ENCODE measurements at places on chromosomes 7 and 10. TPM values are rescaled to one million over a fixed set of nuclear protein-coding genes. Genes with fewer than 3 reads are reported as not detected.

DNA sequence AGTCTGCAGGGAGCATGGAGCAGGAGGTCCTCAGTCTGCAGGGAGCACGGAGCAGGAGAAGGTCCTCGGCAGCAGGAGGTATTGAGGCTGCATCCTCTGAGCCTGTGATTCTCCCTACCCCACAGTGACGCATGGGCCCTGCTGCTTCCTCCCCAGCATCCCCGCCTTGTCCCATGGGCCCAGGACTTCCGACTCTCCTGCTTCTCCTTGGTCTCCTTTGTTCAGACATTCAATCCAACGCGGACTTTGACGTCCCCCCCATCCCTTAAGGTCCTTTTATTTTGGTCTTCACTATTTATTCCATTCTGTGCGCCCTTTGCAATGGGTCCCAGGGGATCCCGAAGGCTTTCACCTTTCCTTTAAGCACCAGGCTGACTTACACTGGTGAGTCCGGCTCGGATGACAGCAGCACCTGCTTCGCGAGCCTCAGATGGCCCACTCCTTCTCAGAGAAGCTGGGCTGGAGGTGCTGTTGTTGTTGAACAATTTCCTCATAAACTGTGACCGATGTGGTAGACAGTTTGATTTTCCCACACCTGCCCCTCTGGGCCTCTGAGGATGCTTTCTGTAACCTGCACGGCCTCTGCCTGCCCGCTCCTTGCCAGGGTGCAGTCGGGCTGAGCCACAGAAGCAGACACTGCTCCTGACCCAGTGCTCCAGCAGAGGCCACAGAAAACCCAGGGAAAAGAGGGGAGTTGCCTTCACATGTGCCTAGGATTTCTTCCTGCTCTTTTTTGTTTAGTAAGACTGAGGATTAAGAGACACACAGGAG is 407.2 kb upstream of the SHH start:
- DNase-seq: no peak

- DNase-seq: no peak
Measured at GRCh38 chr7:100099452-100099851, 1.7 kb downstream of the MCM7 start.

DNA sequence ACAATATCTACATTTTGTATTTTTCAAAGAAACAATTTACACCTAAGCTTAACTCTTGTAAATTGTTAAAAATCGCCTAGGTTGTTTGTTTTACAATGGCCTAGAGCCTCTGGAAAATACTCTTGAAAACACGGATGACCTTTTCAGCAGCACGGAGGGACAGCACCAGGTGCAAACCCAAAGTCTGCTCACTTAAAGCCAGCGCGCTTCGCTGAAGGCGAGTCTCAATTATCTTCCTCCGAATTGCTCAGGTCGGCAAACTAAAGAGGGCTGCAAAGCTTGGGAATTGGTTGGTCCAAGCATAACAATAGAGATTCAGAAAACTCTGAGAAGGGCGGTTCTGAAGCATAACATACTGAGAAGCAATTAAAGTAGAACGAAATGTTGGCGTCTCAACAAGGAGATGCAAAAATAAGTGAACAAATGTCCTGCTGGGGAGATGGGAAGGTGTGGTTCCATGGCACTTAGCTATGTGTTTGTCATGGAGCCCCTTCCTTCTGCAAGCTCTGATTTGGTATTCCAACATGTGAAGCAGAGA is 139.9 kb upstream of the PITRM1 start:
- DNase-seq: no peak

GRCh38 chr7:123901101-123901500 is 23.9 kb upstream of the SPAM1 start:
- no peak for DNase-seq

DNA sequence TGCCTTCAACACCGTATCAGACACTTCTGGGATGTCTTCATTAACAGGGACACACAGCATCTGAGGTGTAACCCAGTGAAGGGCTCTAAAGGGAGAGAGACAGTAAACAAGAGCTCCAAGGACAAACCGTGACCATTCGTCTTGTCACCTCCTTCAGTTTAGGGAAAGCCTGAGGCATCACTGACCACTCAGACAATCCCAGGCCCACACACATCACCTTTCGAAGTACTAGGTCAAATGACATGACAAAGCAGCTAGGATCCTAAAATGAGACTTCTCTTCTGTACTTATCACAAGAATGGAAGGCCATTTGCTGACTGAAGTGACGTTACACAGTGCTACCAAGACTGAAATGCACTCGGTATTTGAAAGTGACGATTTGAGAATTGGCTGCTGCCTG is 200.7 kb upstream of the KCTD7 start:
- DNase-seq: no peak

DNA sequence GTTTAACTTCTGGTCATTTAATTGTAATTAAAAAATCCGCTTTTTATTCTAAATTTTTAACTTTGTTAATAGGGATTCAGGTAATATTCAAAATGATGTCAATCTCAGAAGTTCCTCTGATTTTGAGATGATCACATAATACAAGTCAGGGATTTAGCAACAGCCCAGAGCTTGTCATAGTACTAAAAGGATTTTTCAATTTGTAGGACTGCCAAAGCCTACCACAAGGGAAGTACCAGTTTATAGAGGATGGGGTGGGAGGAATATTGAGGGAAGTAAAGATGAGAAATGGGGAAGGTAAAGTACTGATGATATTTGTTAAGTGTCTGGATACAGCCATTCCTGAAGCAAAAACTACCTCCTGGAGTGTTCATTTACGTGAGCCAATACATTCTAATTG is 278.2 kb upstream of the TEX47 start:
- DNase-seq: no peak

- DNase-seq: no peak
Measured at GRCh38 chr7:47227762-47228177, 354.1 kb downstream of the TNS3 start.

DNA sequence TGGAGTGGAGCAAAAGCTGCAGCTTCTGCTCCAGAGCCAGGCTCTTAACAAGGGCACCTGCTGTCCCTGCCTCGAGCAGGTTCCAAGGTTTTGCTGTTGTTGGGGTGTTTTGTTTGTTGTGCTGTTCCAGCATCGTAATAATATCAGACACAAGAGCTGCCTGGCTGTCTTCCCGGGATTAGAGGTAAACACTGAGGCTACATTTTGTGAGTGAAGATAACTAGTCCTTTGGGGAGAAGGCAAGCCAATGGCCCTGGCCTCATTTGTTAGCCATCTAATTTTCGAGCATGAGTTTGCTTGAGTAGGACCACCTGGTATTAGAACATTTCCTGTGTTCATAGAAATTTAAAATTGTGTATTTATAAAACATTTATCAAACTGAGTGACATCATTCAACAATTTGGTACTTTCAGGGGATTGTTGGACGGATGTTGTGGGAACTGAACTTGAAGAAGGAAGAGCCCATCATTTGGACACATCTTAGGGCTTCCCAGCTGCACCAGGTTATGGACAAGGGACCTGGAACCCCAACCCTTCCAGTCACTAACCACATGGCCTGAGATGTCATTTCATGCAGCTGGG is 555.0 kb downstream of the TNS3 start:
- DNase-seq: no peak

PHYHIPL gene
- total RNA-seq: not detected

GRCh38 chr10:130421909-130422308 is 285.7 kb downstream of the GLRX3 start:
- no peak for DNase-seq

DNA sequence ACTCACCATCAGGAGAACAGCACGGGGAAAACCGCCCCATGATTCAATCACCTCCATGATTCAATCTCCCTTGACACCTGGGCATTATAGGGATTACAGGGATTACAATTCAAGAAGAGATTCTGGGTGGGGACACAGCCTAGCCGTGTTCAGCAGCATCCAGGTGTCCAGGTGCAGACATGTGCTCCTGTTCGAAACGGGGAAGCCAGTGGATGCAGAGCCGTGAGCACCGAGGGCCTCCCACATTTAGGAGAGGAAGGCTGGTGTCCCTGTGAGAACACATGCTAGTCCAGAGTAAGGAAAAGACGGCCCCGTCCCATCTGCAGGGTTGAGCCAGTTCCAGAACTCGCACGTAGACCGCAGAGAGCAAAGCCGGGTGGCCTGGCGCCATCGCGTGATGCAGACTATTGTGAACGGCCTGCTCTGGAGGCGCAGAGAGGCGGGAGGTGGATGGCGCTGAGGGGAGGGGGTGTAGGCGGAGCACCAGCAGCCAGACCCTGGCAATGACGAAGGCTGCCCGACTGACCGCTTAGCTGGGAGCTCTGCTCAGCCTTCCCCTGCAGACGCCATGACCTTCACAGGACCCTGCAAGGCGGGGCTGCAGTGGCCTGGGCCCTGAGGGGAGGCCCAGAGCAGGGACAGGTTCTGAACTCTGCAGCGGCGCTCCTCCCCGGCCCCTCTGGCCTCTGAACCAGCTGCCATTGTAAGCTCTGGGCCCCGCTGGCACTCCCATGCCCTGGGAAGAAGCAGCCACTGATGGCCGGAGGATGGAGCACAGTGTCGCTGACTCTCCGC is 141.6 kb upstream of the TCERG1L start:
- DNase-seq: no peak

DNA sequence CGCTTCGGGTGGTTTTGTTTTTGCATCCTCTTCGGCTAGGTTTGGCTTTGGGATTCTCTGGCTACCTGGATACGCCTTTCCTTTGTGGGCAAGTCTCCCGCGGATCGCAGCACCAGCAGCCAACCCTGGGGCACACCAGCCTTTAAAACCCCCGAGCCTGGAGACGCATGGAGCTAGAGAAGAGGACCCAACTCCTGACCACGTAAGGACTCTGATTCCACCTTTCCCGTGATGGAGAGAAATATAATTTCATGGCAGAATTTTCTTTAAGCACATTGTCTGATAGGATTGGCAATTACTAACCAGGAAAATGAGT is 535.4 kb upstream of the GALNT17 start:
- DNase-seq: no peak

GRCh38 chr10:34555653-34556052 is 259.4 kb downstream of the PARD3 start:
- DNase-seq: no peak

DNA sequence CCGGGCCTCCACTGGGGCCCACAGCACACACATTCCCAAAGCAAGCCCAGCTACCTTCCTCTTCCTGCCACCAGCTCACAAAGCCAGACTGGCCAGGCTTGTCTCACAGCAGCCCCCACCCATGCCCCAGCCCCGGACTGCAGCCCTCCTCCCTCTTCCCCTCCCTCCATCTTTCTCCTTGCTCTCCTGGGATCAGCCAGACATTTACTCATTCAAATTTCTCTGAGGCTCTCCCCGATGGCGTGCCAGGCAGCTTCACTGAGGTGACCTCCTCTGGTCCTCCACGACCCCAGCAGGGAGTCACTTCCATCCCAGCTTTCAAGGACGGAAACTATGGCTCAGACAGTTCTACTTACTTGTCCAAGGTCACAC is 187.5 kb downstream of the GRID1 start:
- DNase-seq: no peak

MBL2 gene
- not detected for total RNA-seq

- peak; percentile 86 for DNase-seq
Measured at GRCh38 chr7:27346531-27347275, 104.1 kb downstream of the EVX1 start.

DNA sequence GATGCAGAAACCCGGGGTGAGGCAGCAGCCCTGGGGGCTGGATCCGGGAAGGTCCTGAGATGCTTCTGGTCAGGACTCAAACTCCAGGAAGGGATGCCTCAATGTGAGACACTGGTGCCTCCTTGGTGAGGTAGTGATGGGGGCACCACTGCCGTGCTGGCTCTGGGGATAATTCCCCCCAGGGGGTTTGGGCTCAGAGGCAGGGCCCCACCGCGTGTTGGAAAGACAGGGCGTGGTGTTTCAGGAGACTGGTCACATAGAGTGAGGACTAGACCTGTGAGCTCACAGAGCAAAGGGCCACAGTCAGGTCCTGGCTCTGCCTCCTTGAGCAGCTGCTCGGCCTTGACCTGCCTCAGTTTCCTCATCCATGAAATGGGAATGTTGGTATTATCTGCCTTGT is 361.9 kb downstream of the GLRX3 start:
- no peak for DNase-seq

DNA sequence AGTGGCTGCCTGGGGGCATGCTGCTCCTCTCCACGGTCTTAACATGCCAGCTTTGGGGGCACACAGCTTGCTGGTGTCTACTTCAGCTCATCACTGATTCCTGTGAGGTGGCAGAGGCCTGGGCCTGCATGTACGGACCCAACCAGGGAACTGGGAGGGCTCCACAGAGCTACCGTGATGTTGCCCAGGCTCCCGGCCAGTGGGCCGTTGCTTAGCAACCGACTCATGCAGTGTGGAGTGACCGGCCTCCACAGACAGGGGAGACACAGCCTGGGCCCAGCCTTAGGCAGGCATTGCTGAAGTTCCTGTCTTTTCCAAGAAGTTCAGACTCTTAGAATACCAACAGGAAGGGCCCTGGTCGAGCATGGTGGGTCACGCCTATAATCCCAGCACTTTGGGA is 25.8 kb upstream of the SH2B2 start:
- DNase-seq: no peak

- no peak for DNase-seq
Measured at GRCh38 chr7:46844486-46844885, 737.4 kb downstream of the TNS3 start.

DNA sequence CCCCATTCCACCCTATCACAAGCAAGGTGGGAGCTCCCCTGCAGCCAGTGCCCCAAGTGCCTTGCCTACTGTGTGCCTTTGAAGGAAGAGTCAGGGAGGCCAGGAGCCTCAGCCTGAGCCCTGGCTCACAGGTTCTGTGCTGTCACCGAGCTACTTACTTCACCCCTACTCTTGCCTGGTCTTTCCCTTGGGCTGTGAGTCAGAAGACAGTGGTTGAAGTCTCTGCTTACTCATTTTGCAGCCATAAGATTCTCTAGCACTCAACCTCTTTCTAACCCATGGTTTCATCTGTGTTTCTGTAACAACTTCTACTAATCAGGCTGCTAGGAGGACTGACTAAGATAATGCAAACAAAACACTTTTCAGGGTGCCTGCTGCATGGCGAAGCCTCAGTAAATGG is 114.5 kb downstream of the PLCE1 start:
- no peak for DNase-seq

DNA sequence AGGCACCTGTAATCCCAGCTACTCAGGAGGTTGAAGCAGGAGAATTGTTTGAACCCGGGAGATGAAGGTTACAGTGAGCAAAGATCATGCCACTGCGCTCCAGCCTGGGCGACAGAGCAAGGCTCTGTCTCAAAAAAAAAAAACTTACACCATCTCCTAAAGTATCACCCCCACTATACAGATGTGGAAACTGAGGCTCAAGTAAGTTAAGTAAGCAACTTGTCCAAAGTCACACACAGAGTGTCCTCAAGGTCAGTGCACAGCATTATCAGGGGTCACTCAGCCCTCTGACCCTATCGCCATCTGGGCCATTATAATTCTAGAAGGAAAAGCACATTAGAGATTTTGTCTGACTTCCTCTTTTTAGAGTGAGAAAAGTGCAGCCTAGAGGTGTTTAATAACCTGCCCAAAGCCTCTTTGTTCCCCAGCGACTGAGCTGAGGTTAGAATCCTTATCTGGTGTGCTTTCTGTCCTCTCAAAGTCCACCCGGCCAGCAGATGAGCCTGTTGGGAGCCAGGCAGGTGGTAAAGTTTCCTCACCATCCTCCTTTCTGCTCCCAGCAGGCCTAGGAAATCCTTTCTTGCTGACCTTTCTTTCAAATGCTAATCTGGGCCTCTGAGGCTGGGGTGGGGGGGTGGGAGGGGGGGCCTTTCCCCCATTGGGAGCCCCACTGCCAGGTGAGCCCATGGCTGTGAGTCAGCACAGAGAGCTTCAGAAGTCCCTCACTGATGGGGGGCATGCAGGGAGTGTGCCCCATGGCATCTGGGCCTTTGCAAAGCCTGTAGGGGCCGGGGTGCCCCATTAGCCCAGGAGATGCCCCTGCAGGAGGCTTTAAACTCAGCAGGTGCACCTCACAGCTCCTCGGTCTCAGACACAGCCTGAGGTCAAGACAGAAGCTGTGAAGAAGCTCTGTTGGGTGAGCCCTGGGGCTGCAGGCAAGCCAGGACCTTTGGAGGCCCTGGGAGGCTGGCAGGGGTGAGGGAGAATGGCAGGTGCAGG is 12.0 kb upstream of the KCNMA1 start:
- no peak for DNase-seq

CALHM1 gene
- not detected for total RNA-seq
